ENCODE measurements at places on chromosomes 12 and 14.
A peak's percentile ranks its signal among the peaks of the same experiment; 100 is the strongest.

DNA sequence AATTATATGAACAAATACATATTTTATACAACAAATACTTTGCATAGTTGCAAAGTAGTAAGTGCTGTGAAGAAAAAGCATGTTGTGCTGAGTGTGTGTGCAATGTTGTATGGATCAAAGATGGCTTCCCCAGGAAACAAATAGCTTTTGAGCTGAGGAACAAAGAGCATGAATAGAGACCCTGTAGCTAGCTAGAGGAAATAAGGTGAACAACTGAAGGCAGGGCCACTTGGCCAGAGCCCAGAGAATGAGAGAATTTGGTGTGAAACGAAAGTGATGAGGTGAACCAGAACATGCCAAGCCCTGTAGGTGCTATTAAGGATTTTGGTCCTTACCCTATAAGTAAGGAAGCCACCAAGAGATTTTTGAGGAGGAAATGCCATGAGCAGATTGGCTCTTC lies 17.1 kb downstream of the DYRK2 start:
- DNase-seq, result no peak

DNA sequence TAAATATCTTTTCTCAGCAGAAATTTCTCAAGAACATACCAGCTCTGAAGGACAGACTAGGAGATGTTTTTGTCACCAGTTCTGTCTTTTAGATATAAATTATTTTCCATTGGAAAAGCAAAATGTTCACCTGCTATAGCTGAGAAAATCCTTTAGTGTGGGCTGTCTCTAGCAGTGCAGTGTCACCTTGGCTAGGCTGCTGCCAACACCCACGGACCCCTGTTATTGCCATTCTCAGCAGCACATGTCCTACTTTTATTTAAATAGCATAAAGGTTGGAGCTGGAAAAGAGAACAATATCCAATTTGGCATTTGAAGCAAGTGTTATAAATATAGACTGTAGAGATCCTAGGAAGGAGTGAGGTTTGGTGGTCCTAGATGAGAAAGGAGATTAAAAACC lies 156.4 kb downstream of the TPH2 start:
- no peak for DNase-seq

- no peak for DNase-seq
These were observed 25.3 kb upstream of the EVL start for GRCh38 chr14:100039903-100040302.

DNA sequence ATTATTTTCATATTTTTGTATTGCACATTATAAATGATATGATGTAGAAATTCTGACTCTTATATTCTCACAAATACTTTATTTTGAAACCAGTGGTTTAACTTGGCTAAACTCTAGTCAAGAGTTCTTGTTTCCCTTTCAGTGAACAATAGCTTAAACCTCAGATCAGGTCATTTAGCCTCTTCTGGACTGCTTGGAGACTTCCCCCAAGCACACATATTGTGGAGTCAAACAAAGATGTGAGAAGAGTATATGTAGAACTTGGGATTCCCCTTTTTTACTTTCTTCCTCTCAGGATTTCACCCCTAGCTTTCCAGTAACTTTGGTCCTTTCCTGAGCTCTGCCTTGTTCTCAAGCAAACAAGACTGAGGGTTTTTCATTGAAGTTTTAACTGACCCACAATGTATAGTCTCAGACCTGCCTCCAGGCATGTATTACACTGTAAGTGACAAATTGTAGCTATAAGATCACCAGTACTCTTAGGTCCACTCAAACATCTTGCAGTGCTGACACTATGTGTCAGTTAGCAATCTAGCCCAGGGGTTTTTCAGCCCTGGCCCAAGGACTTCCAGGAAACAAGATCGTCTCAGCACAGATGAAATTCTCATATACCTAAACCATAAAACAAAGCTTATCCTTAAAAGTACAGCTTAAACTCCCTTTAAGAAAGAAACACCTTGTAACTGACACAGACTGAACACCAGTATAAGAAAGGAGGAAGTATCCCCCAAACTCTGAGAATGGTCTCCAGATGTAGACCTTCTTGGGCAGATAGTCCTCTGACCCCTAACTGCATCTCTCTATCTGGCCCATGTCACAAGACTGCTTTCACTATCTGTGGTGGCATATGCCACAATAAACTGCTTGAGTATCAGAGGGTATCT lies 98.6 kb downstream of the SLC6A15 start:
- no peak for DNase-seq

DNA sequence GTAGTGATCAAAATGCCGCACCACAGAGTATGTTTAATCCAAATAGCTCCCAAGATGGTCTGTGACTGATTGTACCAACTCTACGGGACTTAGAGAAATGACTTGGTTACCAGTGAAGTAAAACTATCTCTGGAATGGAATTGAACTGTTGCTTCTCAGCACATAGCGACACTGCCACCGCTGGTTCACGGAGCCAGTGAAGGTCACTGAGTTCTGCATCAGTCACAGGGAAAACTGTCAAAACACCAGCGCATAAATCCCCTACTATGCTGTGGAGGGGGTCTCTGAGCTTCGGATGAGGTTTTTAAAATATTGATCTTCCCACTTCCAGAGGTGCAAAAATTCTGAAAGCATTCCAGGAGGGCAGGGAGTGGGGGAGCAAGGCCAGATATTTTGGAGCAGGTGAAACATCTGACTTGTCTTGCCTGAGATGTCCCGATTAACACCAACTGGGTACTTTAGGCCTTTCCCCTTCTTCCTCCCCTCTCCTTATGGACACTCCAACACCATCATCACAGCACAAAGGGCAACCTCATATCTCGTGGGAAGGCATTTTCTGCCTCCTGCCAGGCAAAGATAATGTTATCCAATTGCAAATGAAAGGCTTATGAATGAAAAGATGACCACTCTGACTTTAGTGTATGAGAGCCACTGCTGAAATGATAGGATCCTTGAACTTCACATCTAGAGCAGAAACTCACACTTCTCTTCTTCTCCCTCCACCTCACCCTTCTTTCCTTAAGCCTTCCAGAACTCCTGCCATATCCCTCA lies 2.0 kb upstream of the PLXNC1 start:
- DNase-seq, result no peak

GRCh38 chr14:27181333-27181732 lies 583.5 kb upstream of the NOVA1 start:
- no peak for DNase-seq

GRCh38 chr12:51980051-51980808 lies 26.5 kb upstream of the TAMALIN start:
- DNase-seq, result peak; percentile 46

DNA sequence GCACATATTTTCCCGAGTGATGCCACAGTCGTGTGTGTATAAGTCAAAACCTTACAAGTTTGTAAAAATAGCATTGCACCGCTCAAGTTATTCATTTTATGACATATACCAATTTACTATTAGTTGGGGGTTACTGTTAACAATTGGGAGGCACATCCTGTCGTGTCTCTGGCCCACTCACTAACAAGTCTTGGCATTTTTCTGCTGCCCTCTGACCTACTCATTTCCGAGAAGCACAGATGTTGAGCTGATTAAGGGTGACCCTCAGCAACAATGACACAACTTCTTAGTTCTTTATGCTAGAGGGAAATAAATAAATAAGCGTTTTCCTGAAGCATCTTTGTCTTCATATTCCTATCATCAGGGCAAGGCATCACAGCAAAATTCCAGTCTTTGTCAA lies 6.8 kb upstream of the ATG14 start:
- DNase-seq, result no peak

- no peak for DNase-seq
These were observed 3.9 kb upstream of the CMKLR1 start for GRCh38 chr12:108342985-108343384.

- DNase-seq, result no peak
These were observed 798 bp downstream of the CCDC198 start for GRCh38 chr14:57492859-57493258.

DNA sequence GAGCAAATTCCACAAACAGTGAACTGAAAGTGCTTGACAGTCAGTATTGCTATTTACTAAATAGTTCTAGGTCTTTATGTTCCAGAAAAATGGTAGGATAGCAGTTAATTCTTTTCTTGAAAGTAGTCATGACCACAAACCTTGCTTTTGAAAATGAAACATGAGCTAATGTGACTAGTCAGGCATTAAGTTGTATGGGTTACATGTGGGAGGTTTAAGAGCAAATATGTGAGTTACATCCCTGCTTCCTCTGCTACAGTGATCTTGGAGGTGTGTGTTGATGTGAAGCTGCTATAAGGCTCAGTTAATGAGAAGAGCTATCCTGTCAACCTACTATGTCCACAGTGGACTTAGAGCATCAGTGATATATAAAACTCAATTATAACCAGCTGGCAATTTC lies 741.6 kb downstream of the FSCB start:
- DNase-seq, result no peak

GRCh38 chr12:44511289-44511688 lies 364.8 kb downstream of the NELL2 start:
- no peak for DNase-seq

GRCh38 chr12:24280056-24280842 lies 330.8 kb upstream of the SOX5 start:
- no peak for DNase-seq

DNA sequence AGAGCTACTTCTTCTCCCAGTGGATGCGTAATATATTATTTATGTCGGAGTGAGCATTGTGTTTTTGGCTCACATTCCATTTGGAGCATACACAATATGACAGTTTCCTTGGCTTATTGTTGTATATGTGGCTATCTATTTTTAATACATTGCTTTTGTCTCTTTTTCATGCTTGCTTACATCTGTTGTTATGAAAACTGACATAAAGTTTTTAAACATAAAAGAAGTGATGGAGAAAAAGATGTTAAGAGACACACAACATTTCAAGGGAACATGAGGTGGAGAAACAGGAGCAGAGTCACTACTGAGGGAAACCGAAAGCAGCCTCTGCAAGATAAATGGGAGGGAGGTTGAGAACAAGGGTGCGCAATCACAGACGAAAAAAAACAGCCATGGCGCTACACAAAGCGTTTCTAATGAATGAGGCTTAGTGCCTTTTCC lies 228.4 kb upstream of the NPAS3 start:
- no peak for DNase-seq

DNA sequence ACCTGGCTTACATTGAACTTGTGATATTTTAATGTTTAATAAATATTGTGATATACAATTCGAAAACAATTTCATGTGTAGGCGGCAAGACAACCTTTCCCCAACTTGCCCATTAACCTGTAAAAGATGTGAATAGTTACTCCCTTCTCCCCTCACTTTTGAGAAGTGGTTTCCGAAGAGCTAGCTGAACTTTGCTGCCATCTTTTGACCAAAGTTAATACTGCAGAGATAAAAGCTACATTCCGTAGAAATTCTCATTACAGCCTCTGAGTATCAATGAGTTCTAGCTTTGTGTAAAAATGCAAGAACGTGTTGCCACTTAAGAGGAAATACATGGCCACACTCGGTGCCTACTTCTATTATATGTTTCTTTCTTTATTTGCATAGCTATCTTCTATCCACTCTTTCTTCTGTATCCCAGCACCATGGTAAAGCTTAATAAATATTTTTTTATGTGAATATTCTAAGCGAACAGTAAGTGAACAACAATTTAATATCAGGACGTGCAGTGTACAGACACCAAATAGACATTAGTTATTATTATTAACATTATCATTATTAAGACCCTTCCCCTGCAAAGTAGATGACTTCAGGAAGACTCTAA lies 105.1 kb upstream of the TMEM260 start:
- DNase-seq, result peak; percentile 51

GRCh38 chr12:65631621-65632111 lies 192.6 kb upstream of the HMGA2 start:
- no peak for DNase-seq

DNA sequence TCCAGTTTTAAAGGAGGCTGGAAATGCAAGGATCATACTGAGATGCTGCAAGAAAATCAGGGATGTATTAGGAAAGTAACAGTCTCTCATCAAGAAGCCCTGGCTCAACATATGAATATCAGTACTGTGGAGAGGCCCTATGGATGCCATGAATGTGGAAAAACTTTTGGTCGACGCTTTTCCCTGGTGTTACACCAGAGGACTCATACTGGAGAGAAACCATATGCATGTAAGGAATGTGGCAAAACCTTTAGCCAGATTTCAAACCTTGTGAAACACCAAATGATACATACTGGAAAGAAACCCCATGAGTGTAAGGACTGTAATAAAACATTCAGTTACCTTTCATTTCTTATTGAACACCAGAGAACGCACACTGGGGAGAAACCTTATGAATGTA lies 24.5 kb downstream of the ZNF891 start:
- DNase-seq, result no peak

- no peak for DNase-seq
These were observed 270.3 kb downstream of the CCDC91 start for GRCh38 chr12:28460420-28461130.

- no peak for DNase-seq
These were observed 224.9 kb downstream of the NTF3 start for GRCh38 chr12:5656836-5657235.

DNA sequence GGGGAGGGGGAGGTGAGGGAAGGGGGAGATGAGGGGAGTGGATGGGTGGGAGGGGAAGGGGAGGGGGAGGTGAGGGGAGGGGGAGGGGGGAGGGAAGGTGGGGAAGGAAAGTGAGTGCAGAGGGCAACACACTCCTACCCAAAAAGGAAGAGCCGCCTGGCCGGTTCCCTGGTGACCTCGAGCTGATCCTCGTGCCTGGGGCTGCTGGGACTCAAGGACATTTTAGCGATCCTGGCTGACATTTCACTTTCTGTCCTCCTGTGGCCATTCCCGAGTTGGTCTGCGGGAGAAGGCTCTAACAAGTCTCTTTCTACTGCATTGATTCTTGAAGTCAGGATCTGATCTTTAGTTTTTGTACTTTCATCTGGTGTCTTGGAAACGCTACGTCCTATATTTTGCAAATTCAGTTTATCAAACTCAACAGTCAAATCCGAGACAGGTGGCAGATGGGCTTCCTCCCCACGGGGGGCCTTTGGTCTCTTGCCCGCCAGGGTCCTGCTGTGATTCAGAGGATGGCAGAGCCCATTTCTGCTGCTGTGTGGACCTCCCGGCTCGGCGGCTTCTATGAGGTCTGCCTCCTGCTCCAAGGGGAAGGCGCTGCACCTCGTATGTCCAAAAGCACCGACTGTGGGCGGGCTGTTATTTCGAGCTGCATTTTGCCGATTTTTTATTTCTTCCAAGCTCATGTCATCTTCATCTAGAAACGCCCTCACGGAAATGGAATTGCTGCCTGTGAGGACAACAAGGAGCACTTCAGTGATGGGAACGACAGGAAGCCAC lies 19.1 kb downstream of the PGAM5 start:
- DNase-seq, result no peak

GRCh38 chr12:47980779-47981495 lies 17.5 kb downstream of the TMEM106C start:
- no peak for DNase-seq

- DNase-seq, result no peak
These were observed 594.7 kb downstream of the CCER1 start for GRCh38 chr12:90360300-90360699.

All from AML-193 (cell line).